ENCODE measurements at places on chromosomes 4 and X.

DNA sequence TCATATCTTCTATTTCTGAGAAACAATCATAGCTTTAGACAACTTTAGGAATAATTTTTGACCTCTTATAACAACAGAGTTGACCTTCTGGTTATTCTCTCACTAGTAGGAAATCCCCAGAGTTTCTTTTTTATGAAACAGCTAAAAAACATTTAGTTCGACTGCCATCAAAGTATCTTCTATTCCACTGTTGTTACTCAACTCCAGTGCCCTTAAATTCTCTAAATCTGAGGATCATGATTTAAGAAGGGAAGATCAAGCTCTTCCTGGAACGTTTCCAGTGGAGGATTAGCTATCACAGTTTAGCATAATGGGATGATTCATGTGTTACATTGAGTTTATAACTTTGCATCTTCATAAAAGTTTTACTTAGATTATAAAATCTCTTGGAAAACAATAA is 134.9 kb upstream of the VEGFC start:
- no peak for DNase-seq

- no peak for DNase-seq
Observed at GRCh38 chrX:139106069-139106468, 394.6 kb upstream of the FGF13 start.

DNA sequence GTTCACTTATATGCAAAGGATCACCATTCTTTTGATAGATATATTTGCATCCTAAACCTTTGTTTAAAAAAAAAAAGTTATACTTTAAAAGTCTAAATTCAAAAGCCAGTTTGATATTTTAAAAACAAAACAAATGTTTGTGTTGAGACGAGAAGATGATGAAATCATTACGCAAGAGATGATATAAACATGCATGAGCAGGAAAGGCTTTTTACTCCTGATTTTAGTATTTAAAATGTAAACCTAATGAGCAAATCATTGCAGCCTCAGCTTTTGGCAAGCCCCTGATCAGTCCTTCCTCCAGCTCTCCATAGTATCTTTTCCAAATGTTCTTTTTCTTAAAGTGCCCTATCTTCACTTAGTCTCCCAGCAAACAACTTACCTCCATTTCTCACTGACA is 115.6 kb downstream of the ARAP2 start:
- no peak for DNase-seq

GRCh38 chrX:48591255-48591791 is 6.0 kb upstream of the WDR13 start:
- DNase-seq, result peak; percentile 36

DNA sequence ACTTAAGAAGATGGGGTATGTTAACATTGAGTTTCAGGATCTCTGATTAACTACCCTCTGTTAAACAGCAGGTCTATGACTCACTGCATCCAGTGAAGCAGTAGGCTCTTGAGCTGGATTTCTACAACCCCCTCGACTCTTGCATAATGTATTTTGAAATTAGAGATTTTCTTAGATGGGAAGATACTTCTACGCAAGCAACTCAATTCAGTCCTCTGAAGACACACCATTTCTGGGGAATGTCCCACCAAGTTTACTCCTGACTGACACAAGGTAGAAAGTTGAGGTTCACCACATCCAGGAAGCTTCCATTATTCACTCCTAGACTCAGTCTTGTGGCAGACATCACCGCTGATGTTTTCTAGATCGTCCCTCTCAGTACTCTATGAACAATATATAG is 12.9 kb downstream of the PALLD start:
- DNase-seq, result no peak
